Posterior cingulate gyrus (tissue), 11 donors: ENCODE measurements at places on chromosomes 2 and 18.

GRCh38 chr2:175864137-175864850, 137.8 kb downstream of the LNPK start:
- DNase-seq, result no peak

GRCh38 chr18:63683152-63683551, 19.6 kb upstream of the SERPINB11 start:
- no peak for DNase-seq

DNA sequence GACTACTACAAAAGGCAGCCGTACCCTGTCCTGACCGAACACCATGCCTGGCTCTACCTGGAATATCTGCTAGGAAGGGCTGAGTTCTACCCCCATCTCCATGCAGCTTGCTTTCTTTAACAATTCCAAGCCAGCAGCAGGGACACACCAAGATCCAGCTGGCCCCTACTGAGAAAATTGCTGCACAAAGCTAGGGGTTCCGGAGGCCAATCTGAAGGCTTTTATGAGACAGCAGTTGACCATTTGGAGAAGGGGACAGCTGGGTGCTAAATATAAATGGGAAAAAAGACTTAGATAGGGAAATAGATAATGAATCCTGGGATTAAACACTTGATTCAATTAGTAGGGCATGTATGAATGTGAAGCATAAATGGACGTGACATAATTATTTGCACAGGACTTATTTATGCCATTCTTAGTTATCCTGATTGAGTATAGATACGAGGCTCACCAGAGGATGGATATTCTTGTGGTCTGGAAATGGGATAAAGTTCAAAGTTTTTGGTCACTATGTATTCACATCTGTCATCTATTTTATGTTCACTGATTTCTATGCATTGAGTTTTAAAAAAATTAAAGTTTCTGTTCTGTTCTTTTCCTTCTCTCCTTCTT, 204.0 kb downstream of the ZNF521 start:
- DNase-seq, result no peak

DNA sequence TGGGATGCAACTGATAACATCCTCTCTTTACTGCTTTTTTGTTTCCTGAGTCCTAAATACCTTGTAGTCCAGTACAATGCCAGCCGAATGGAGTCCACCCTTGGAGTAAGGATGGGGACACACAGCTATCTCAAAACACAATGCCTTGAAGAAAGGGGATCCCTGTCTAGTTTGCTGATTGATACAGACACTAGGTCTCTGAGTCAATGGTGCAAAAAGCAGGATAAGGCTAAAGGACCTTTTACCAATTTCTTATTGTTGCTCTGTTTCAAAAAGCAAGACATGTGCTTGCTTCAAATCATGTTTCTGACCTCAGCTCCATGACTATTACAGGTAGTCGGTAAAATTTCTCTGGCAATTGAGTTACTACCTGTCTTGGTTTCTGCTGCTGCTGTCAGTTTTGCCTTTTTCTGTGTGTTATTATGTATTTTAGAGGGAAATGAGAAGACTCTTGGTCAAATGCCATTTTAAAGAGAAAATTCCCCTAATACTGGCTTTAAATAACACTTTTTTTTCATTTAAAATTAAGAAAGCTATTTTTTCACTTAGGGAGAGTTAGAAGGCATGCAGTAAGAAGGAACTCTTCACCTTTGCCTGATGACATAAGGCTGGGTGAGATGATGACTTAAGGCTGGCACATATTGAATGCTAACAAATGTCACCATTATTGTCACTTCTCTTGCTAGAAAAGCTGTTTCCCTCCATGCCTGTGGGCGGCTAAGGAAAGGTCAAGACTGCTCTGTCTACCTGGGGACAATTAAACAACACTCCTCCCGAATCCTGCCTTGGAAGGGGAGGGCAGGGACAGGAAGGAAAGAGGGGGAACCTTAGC, 4.9 kb upstream of the FIGLA start:
- no peak for DNase-seq

DNA sequence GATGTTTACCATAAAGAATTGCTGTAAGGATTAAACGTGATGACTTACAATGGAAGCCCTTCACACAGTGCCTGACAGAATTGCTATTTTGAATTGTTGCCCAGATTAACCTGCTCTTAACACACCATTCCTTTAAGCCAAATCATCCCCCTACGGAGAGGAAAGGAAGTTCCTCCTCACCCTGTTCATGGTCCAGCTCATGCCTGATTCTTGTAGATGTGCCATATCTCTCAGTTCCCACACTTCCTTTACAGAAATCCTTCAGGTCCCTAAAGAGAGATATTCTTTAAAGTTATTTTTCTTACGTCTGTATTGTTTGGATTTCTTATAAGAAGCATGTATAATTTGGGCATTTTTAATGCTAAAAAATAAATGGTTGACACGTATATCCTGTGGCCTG, 127.5 kb upstream of the DAPL1 start:
- DNase-seq, result no peak

- no peak for DNase-seq
Observed at GRCh38 chr2:231431606-231432005, 32.7 kb downstream of the NCL start.

GRCh38 chr18:5738526-5738925, 156.8 kb downstream of the TMEM200C start:
- no peak for DNase-seq

DNA sequence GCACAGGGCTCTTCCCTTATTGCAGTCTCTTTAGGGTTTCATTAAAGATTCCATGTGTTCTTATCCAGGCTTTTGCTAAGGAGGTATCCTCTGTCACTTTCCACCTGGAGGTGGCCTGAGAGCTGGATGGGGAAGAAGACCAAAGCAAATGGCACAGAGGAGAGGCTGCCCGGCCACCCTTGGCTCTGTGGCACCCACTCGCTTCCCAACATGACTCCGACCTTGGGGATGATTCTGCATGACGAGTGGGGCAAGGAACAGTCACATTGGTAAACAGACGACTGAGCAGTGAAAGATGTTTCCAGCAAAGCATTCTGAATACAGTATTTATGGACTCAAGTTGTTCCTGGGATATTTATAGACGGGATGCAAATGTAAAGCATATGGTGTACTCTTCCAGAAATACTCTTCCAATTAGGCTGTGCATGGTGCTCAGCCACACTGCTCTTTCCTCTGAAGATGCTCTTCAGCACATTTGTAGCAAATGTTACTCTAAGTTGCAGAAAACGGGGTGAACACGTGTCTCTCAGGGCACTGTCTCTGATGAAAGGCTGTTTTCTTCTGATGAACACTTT, 377.1 kb upstream of the HS6ST1 start:
- no peak for DNase-seq

GRCh38 chr18:48037481-48038271, 107.2 kb upstream of the SMAD2 start:
- no peak for DNase-seq

DNA sequence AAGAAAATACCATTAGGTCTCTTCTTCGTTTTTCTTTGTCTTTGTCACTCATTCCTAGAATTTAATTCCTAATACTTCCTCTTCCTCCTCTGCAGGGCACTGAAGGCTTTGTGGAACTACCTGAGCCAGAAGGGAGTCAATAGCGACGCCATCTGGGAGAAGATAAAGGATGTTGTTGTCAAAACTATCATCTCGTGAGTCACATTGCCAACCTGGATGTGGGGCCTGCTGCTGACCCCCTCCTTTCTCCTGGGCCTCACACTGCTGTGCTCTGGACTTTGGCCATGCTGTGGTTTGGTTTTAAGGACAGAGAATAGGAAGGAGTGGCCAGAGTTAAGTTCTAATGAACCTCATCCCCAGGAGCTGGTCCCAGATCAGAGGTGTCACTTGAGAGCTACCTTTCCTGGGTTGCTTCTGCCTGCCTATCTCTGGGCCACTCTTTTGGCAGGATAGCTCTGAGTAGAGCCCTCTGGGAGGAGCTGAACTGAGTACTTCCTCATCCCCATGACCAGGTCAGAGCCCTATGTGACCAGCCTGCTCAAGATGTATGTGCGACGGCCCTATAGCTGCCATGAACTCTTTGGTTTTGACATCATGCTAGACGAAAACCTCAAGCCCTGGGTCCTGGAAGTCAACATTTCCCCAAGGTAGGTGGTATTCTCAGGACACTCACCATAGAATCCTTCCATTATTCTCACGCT, 33.1 kb upstream of the CYP27A1 start:
- DNase-seq, result no peak

DNA sequence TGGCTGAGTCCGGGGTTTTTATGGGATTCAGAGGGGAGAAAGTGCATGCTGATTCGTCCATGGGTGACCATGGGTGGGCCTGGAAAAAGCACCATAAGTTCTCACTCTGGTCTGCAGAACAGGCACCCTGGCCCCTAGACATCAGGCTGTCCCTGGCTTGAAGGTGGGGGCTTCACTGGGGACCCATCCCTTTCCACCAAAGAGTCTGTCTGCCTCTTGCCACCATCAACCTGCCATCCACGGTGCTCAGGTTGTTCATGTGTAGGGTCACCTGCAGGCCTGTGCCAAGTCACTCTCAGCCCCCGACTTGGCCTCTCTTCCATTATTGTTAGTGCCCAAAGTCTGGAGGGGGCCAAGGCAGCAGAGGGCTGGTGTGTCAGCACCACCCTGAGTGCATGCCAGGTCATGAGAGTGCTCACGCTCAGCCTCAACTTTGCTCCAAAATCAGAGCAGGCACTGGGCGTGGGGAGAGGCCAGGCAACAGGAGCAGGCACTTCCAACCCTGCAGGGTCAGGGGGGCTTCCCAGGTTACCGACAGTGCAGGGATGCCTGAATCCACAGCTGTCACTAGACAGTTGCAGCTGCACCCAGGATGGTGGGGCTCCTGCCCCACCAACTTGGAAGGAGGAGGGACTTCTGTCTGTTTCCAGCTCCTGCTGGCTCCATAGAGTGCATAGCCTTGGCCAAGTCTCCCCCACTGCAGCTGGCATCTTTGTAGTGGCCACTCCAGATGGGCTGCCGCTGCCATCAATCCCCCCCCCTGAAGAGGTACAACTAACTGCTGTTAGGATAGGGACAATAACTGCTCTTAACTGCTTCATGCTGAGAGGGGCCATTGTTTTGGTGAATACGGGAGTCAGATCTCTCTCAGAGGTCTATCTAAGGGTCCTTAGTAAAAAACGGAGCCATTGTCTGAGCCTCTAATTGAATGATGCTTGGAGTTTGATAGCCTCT, 209.3 kb downstream of the AKAIN1 start:
- DNase-seq, result peak; percentile 79

- no peak for DNase-seq
Observed at GRCh38 chr2:15145046-15145817, 415.9 kb downstream of the NBAS start.

- no peak for DNase-seq
Observed at GRCh38 chr2:61853086-61853846, 594 bp downstream of the FAM161A start.

- DNase-seq, result no peak
Observed at GRCh38 chr2:85257359-85257969, 70.3 kb downstream of the TGOLN2 start.

DNA sequence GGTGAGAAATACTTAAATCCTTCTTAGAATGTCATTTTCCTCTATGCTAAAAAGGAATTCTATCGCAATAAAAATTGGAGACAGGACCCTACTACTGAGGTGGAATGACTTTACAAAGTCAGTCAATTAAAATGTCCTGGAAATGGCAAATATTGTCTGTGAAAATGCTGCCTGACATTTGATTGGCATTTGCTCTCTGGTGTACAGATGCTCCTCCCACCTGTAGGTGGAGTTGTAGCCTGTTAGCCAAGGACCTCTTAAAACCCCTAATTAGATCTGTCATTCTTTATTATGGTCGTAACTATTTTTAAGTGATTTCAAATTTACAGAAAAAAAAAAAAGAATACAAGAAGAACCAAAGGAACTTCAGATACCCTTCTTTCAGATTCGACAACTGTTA, 393.1 kb upstream of the KLHL29 start:
- no peak for DNase-seq

DNA sequence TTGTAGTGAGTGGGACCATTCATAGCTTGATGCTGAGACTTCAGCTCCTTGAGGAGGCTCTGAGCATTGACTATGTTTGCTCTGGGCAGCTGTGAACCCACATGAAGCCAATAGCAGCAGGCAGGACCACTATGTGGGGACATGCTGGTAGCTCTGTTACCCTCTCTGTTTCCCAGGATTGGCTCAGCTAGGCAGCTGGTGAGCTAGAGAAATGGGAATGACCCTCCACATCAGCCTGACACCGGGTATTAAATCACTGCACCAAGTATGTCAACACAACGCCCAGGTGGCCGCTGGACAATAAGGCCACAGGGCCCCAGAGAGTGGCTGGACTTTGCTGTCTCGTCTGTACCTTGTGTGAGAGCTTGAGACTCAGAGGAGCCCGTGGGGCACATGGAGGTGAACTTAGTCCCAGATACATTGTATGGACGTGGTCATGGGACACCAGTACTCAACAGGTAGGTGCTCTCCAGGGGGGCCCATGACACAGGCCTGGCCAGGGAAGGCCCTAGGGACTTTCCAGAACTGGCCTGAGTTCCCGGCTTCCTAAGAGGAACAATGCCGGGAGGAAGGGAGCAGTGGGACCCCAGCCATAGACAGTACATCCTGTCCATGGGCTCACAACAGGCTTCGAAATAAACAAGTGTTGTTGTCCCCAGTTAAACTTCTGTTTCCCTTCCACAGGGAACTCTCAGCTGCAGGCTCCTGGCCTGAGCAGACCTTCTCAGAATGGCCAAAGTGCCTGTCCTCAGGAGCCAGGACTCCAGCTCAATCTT, 35.2 kb downstream of the HS1BP3 start:
- DNase-seq, result peak; percentile 12

- DNase-seq, result no peak
Observed at GRCh38 chr2:86673986-86674670, 46.0 kb upstream of the RMND5A start.

- no peak for DNase-seq
Observed at GRCh38 chr2:232022718-232023117, 61.2 kb downstream of the DIS3L2 start.

GRCh38 chr2:149616681-149617456, 29.3 kb upstream of the MMADHC start:
- no peak for DNase-seq

DNA sequence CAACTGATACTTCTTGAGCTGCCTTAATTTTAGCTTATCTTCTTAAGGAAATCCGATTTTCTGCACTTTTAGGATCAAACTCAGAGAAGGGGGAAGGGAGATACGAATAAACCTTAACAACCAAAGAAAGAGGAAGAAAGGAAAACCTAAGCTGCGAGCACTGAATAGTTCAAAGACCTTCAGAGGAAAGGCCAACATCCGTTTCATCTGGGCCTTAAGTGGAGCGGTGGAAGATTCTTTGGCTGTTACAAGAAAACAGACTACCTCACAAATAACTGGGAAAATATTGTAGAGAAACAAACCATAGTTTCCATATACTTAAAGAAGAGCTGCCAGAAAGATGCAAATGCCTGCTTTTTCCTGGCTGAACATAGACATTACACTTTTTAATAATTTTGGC, 43.6 kb downstream of the VIT start:
- no peak for DNase-seq
